Stimulated activated CD4-positive, alpha-beta T cell treated with anti-CD3 and anti-CD28 coated beads, TNF-alpha, amount 100 ng/mL, for 4 hours (primary cell): ENCODE measurements at places on chromosomes 4 and X.
A peak's percentile ranks its signal among the peaks of the same experiment; 100 is the strongest.

DNA sequence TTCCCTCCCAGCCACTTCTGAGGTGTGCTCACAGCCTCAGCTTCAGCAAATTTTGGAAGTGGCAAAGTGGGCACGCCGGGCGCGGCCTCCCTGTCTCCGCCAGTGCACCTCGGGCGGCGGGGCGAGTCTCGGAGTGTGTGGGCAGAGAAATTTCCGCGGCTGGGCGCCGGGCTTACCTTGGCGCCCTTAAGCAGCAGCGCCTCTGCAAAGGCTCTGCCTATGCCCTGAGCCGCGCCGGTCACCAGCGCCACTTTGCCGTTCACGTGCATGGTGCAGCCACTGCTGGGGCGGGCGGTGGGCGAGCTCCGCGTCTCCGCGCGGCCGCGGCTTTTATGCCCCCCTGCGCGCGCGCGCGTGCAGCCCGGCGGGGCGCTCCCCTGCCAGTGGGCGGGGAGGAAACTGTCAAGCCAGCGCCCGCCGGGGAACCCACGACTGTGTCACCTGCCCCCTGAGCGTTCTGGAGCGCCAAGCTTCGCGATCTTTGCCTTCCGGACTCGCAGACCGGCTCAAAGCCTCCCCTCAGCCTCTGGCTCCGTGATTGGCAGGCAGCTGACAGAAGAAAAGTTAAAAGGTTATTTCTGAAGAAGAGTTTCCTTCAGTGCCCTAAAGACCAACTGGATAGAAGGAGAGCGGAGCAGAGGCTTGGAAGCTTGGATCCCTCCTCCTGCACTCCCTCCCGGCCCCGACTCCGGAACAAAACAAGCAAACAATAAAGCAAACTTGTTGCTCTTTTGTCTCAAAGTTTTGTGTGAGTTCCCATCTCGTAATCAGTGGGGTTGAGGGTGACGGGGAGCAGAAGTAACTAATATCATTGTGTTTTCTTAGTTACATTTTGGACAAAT, at the start of gene HPGD:
Gene HPGD (minus strand): TSS at position 306 of the 842 bp plus-strand sequence. CDS start 37 bp downstream, at position 269.
- peak; percentile 8 for DNase-seq

- no peak for DNase-seq
Observed at GRCh38 chr4:2598511-2599303, 62.3 kb downstream of the FAM193A start.

DNA sequence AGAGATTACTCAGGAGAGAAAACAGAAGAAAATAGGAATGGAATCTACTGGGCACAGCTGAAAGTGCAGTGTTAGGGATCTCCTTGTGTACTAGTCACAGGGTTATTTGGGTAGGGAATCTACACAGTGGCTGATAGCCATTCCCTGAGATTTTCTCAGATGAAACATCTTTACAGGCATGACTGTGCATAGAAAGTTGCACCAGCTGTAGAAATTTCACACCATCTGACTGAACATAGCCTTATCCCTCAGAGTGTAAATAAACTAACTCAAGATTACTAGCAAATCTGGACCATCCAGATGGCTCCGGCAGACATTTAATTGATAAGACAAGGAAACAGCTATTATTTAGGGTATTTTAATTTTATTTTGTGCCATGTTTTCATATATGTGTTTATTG, 2053.5 kb upstream of the TENM3 start:
- no peak for DNase-seq

GRCh38 chr4:109648266-109648996, 54.8 kb downstream of the CASP6 start:
- no peak for DNase-seq

- no peak for DNase-seq
Observed at GRCh38 chr4:56112377-56112776, 163.6 kb downstream of the CEP135 start.

GRCh38 chr4:2417765-2418649, at the start of gene ZFYVE28:
Gene ZFYVE28 (minus strand): TSS chr4:2418645. CDS start chr4:2418323, 322 bp downstream.
- DNase-seq, result no peak

DNA sequence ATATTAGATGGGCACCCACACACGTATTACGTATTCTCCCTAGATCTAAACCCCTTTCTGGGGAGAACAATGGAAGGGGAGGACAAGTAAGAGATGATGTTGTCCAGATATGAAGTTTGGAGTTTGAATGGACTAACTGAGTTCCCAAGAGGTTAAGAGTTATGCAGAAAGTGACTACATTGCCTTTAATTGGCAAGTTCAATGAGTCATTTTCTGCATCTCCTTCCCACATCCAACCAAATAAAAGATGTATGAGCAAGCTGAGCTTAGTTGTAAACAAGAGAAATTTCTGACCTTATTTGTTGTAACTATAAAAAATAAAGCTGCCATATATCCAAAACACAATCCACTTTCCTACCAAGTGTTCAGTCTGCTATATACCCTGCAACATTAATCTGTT, 50.5 kb downstream of the TIGD2 start:
- no peak for DNase-seq

DNA sequence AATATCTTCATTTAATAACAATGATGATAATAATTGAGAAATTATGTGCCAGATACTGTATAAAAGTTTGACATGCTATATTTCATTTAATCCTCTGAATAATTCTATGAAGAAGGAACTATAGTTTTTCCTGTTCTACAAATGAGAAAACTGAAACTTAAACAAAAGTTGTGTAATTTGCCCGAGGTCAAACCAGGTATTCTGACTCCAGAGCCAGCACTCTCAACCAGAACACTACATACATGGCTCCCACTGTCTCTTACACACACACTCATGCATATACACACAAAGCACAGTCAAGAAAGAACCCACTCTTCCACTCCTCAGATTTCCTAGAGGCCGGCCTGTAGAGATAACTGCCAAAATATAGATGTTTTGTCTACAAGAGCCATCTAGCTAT, 374.0 kb upstream of the EMCN start:
- no peak for DNase-seq

GRCh38 chr4:130064471-130064870, 968.5 kb downstream of the C4orf33 start:
- DNase-seq, result no peak

DNA sequence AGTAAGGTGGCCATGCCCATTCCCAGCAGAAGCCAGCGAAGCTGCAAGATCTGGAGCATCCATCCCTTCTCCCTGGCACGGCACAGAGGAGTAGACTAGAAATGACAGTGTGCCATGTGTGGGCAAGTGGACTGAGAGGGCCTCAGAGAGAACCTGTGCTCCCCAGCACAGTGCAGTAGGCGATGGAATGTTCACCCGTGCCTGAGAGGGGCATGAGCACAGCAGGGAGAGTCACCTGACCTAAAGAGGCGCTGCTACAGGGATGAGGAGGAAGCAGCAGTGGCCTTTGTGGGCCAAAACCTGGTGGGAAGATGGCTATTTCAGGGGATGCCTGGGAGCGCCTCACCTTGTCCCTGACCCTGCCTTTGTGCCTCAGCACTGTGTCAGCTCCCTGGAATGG, 8.0 kb upstream of the CDKN2AIP start:
- no peak for DNase-seq

DNA sequence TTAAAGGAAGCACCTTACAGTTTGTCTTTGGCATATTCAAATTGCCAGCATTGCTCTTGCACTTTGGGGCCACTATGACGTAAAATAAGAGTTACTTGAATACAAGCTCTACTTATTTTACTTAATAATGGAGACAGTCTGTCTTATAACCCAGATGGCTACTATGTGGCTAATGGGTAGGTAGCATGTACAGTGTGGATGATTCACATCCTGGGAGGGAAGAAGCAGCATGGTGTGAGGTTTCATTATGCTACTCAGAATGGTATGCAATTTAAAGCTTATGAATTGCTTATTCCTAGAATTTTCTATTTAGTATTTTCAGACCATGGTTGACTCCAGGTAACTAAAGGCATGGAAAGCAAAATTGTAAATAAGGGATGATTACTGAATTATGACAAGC, 761.8 kb upstream of the ATOH1 start:
- no peak for DNase-seq

- DNase-seq, result no peak
Observed at GRCh38 chr4:142347241-142347640, 498.9 kb downstream of the INPP4B start.

DNA sequence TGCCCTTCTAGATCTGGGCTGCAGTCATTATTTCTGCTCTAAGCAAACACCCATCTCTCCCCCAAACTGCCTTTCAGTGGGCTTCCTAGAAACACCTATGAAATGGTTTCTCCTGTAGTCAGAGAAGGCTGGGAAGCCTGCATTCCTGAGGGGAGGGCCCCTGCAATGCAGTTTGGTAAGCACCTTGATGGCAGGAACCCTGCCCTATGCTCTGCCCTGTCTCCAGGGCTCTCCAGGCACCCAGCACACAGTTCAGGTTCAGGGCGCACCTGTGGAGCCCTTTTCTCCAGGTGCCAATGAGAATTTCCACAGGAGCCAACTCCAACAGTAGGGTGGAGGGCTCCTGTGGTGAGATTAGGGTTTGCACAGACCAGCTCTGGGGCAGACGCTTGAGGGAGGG, 69.1 kb upstream of the FBXW7 start:
- no peak for DNase-seq

GRCh38 chr4:174873931-174874330, 44.2 kb upstream of the ADAM29 start:
- no peak for DNase-seq

DNA sequence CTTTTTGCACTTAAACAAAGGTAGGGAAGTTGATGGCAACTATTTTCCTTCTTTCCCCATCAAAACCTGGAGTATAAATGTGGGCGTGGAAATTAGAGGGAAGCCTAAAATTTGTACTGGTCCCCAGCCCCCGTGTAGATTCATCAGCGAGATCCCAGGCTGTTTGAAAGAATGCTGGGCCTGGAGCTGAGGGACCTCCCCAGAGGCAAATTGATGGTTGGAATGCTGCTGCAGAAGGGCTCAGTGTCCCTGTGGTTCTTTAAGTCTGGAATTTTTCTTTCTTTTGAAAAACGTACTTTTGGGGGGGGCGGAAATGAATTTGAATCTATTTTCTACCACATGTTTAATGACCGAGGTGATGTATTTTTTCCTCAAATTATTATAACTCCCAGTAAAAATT, 197.2 kb downstream of the CBR4 start:
- no peak for DNase-seq

DNA sequence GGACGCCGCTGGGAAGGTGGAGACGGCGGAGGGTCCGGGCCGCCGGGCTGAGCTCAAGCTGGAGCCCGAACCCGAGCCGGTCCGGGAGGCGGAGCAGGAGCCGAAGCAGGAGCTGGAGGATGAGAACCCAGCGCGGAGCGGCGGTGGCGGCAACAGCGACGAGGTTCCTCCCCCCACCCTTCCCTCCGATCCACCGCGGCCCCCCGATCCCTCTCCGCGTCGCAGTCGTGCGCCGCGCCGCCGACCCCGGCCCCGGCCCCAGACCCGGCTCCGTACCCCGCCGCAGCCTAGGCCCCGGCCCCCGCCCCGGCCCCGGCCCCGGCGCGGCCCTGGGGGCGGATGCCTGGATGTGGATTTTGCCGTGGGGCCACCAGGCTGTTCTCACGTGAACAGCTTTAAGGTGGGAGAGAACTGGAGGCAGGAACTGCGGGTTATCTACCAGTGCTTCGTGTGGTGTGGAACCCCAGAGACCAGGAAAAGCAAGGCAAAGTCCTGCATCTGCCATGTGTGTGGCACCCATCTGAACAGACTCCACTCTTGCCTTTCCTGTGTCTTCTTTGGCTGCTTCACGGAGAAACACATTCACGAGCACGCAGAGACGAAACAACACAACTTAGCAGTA, 483 bp downstream of the USP27X start:
- DNase-seq, result no peak

DNA sequence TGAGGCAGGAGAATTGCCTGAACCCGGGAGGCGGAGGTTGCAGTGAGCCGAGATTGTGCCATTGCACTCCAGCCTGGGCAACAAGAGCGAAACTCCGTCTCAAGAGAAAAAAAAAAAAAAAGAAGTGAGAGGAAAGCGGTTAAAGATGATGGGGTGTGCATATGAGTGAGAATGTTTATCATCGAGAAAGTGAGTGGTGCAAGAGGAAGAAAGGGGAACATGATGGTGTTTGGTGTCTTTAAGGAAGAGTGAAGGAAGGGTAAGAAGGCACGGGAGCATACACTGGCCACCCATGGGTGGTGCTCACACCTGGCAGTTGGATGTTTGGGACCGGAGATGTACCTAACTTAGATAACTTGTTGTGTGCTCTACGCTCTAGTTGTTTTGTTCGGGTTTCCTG, 62.2 kb downstream of the STOX2 start:
- DNase-seq, result no peak

- DNase-seq, result no peak
Observed at GRCh38 chrX:3659761-3660160, 53.7 kb downstream of the PRKX start.

- no peak for DNase-seq
Observed at GRCh38 chr4:1380368-1381151, 25.7 kb downstream of the NKX1-1 start.

DNA sequence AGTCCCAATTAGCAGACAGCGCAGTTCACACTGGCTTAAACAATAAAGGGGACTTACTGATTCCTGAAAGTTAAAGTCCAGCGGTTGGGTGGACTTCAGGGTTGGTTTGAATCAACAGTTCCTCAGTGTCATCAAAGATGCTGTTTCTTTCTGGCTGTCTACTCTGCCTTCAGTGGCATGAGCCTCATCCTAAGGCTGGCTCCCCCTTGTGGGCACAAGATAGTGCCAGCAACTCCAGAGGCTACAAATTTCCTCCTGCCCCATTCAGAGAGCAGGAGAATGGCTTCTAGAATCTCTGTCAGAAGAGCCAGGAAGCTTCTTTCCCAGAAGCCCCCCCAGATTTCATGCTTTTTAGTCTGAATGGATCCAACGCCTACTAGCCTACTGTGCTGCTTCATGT, 82.4 kb upstream of the MTM1 start:
- DNase-seq, result peak; percentile 24

DNA sequence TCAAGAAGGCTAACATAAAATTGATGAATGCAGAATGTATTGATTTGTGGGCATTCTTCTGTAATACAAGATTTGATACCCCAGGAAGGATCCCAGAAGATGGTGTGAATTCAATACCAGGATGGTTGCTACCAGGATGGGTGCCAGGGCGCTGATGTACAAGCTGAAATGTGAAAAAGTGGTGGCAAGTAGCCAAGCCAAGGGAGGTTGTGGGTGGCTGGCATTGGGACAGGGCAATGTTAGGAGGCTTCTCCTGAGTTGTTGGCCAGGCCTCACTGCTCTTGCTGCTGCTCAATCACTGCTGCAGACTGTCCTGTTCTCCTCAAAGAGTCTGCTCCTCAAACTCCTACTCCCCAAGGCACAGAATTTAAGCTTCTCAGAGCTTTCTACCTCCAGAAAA, 77.1 kb downstream of the RBM46 start:
- DNase-seq, result no peak

GRCh38 chr4:189177130-189177529, 763.5 kb upstream of the FRG1 start:
- DNase-seq, result no peak

- no peak for DNase-seq
Observed at GRCh38 chr4:121277194-121278105, 103.4 kb downstream of the QRFPR start.

GRCh38 chrX:39859991-39860861, 237.5 kb downstream of the BCOR start:
- DNase-seq, result peak; percentile 70
